ENCODE measurements at places on chromosomes 7 and 10.

- no peak for DNase-seq
Observed at GRCh38 chr10:123865880-123866279, 25.7 kb downstream of the CPXM2 start.

DNA sequence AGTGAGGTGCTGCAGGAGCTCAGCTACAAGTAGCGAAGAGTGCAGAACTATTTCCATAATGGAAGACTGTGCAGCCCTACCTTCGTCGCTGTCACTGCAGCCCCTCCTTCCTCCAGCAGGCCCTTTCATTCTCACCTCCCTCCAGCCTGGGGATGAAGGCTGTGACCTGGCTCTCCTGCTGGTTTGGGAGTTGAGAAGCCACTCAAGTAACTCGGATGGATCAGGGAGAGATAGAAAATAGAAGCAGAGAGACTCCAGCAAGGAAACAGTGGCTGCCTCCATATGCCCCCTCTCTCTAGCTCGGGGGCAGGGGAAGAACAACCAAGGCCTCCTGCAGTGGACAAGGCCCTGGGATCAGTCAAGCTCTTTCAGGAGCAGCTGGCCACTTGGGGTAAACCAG is 37.4 kb upstream of the NPFFR1 start:
- DNase-seq = no peak

DNA sequence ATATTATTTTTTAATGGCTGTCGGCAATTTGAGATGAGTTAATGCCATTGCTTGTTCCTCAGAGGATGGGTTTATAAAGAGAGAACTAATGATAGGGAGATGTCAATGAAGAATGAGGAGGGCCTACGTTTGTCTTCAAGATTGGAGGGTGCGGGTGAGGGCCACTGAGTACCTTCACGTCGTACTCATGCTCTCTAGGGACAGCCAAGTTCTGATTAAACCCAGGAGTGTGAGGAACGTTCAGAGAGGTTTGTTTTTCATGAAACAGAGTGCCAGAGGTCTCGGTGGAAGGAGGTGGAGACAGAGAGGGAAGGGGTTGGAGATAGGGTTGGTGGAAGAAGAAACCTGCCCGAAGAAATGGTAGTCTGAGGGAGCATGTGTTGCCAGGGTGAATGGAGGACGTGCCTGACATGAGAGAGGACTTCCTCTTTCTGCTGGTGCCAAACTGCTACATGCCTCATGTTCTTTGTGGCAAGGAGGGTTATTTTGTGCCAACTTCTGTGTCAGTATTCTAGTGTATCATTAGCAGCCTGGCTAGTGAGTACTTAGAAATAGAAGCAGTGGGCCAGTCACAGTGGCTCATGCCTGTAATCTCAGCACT is 8.9 kb downstream of the DHTKD1 start:
- no peak for DNase-seq

DNA sequence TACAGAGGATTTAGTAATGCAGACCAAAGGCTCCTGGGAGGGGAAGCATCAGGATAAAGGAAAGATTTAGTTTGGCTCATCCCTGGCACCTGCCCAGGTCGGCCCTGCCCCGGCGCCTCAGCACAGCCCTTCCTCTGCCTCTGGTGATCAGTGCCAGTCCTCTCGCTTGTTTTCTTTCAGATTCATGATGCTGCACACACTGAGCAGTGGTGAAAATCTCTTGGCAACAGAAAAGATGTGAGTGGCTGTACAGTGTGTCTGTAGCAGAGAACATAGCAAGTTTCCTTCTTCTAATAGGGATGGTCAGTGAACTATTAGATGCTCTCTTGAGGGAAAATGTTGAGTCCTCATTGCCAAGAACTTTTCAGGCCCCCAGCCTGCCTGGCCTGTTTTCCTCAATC is 994.1 kb downstream of the KCNMA1 start:
- DNase-seq = no peak

- no peak for DNase-seq
Observed at GRCh38 chr10:85643845-85644525, 722.6 kb downstream of the GRID1 start.

DNA sequence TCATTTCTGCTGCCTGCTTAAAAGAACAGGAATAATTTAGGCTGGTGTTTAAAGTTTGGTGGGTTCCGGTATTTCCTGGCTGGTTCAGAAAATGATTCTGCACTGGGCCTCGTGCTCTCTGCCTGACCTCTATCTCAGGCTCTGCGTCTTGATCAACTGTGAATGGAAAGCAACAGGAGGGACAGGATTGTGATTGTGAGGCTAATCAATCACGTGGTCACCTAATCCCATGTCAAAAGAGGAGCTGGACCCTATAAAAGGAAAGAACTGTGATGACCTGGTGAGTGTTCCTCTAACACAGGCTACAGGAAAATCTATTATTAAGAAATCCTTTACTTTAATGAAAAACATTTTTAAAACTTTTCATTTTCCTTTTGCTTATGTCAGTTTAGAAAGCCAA is at the start of gene DHX32:
TSS of gene DHX32 (minus strand) at position 101 of the 400 bp plus-strand sequence. CDS start 468 bp downstream, outside the sequence.
- no peak for DNase-seq

DNA sequence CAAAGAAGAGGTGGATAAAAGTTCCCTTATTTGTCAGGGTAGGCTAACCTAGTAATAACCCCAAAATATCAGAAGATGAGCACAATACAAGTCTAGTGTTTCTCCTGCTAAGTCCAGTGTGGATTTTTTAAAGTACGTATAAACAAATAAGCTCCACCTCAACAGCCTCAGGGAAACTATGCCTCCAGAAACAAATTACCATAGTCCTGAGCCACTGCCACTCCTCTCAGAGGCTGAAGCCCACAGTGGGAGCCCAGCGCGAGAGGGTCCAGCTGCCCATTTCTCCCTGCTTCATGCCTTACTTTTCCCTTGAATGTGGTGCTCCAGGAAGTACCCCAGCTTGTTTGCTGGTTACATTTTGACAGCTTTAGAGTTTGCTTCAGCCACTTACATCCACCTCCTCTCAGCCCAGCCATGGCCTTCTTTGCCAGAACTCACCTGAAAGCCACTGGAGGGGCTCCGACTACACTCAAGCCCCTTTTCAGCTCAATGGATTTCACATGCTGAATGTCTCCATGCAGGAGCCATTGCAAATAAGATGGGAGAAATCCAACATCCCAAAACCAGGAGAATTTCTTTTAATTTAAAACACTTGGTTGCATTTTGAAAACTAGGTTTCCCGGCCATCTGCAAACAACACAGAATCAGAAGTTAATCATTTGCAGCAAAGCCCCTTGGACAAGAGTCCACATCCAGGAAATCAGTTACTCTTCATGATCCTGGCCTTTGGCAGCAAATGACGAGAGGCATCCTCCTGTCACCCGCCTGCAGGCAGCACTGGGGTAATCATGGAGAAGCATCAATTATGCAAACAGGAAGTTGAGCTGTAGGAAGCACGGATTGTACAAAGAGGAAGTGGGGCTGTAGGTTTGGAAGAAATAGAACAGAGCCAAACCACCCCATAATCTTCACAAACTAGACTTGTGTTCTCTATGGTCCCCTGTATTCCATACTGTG is 138.1 kb downstream of the HERPUD2 start:
- DNase-seq = no peak

GRCh38 chr10:24174014-24174413 is 34.9 kb upstream of the KIAA1217 start:
- no peak for DNase-seq

DNA sequence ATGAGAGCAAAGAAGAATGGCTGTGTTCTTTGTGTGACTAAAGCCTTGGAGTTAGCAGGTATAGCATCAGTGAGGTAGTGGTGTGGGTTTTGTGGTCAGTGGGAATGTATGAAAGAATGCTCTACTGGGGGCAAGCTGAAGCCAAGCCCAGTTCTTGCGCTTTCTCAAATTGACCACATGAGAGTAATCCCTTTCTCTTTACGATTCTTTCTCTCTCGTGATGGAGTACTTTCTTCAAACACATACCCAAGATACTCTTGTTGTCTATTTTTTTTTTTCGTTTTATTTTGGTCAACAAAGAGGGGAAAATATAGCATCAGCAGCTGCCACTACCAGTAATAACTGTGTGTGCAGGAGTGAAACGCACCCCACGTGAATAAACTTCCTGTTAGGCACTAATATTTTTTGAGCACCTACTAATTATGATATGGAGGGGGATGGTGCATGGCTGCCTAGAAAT is 8.4 kb upstream of the PANK1 start:
- no peak for DNase-seq

GRCh38 chr10:122640921-122641320 is 58.7 kb downstream of the C10orf120 start:
- DNase-seq = no peak

DNA sequence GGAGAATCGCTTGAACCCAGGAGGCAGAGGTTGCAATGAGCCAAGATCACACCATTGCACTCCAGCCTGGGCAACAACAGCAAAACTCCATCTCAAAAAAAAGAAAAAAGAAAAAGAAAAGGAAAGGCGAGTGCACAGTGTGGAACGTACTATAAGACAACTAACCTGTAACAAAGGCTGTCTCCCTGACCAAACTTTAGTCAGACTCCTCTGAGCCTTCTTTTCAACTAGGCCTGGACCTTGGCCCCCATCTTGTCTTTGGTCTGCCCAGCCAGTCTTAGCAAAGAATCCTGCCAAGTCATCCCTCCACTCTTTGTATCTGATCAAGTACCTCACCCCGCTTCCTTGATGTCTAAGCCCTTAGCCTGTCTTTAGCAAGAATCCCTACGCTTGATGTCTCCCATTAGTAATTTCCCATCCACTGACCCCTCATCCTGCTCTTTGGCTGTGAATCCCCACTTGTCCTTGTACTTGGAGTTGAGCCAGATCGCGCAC is 68.9 kb upstream of the KDM7A start:
- no peak for DNase-seq

DNA sequence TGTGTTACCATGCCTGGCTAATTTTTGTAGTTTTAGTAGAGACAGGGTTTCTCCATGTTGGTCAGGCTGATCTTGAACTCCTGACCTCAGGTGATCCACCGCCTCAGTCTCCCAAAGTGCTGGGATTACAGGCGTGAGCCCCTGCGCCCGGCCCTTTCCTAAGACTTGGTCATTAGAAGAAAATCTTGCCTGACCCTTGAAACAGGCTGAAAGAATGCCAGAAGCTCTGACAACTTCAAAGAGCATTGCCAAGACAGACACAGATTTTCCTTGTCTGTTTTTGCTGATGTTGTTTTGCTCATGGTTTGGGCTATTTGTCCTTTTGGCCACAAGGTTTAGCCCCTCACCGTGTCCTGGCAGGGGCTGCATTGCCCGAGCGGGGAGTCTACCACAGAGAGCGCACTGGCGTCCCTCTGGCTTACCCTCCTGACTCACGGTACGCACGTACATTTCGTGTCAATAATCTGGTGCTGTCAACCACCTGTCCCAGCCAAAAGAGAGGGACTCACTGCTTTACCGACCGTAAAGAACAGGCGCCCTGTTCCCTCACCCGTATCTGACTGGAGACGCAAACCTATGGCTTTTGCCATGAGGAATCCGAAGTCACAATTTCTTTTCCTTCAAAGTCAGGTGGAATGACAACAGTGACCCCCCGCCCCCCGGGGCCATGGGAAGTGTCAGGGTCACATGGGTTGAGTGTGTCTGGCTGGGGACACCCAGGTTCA is 10.1 kb upstream of the INPP5A start:
- DNase-seq = no peak

GRCh38 chr10:117350909-117351308 is 24.3 kb downstream of the PDZD8 start:
- no peak for DNase-seq

- DNase-seq = no peak
Observed at GRCh38 chr10:124450012-124450782, at the start of gene NKX1-2. Gene NKX1-2 (minus strand): TSS chr10:124450035. CDS start chr10:124449943, 92 bp downstream.

- DNase-seq = no peak
Observed at GRCh38 chr10:98694883-98695282, 248.1 kb upstream of the HPS1 start.

- DNase-seq = no peak
Observed at GRCh38 chr10:74310652-74311257, 159.7 kb downstream of the ADK start.

DNA sequence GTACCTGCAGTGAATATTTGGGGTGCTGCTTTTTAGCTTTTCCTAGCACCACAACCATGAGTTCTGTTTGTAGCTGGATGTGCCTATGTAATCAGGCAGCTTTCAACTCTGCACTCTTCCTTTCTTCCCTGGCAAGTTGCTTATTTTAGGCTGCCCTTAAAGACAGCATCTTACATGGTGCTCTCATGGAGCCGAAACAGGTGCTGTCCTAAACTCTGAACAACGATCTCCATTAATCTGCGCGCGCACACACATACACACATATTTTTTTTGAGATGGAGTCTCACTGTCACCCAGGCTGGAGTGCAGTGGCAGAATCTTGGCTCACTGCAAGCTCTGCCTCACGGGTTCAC is 9.1 kb downstream of the RPS24 start:
- no peak for DNase-seq

GRCh38 chr7:106273009-106273668 is 11.6 kb downstream of the NAMPT start:
- DNase-seq = no peak

- DNase-seq = no peak
Observed at GRCh38 chr7:55565681-55566080, 6.6 kb downstream of the VOPP1 start.

DNA sequence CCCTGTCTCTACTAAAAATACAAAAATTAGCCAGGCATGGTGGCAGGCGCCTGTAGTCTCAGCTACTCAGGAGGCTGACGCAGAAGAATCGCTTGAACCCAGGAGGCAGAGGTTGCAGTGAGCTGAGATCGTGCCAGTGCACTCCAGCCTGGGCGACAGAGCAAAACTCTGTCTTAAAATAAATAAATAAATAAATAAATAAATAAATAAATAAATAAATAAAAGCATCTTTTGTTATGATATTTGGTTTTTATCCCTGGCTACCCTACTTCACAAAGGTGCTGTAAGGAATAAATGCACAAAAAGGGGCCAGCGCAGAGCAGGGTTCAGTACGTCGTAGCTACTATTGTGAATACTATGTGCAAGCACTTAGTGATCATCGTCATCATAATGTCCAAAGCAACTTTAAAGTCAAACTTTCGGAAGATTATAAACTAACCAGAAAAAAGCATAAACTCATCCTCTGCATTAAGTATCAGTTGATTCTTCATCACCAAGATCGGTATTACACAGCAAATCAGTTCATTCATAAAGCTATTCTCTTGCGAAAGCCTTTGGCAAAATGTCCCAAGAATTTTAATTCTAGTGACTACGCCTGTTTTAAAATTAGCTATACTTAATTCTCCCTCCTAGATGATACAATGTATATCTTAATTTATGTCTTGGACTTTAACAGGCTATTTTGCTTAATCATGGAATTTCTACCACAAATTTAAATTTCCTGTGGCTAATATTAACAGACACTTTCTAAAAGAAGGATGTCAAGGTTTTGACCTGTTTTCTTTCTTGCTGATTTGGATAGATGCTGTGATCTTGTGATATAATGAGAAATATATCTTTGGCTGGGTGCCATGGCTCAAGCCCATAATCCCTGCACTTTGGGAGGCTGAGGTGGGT is 7.6 kb upstream of the NFE2L3 start:
- DNase-seq = no peak

GRCh38 chr7:46003896-46004875 is 83.1 kb upstream of the IGFBP3 start:
- peak; percentile 85 for DNase-seq
